NCI-H1417 (cell line): ENCODE measurements at places on chromosomes 5 and 9.
A peak's percentile ranks its signal among the peaks of the same experiment; 100 is the strongest.

- peak; percentile 84 for DNase-seq
These were observed at the start of gene ROR2 for GRCh38 chr9:91949946-91950664. ROR2 (minus strand) TSS chr9:91950228.

- DNase-seq, result no peak
These were observed 23.7 kb upstream of the LOX start for GRCh38 chr5:122101636-122102285.

- no peak for DNase-seq
These were observed 190.9 kb downstream of the RFK start for GRCh38 chr9:76203373-76203772.

- no peak for DNase-seq
These were observed 49.7 kb upstream of the GRAMD2B start for GRCh38 chr5:126373375-126374108.

GRCh38 chr9:6899274-6899673 lies 141.5 kb downstream of the KDM4C start:
- DNase-seq, result no peak

- peak; percentile 59 for DNase-seq
These were observed at the start of gene MGAT1 for GRCh38 chr5:180802325-180803180. MGAT1 (minus strand) TSS chr5:180802806; CDS start chr5:180792971, 9,835 bp downstream.

GRCh38 chr5:134993161-134993560 lies 25.5 kb downstream of the CATSPER3 start:
- DNase-seq, result no peak

DNA sequence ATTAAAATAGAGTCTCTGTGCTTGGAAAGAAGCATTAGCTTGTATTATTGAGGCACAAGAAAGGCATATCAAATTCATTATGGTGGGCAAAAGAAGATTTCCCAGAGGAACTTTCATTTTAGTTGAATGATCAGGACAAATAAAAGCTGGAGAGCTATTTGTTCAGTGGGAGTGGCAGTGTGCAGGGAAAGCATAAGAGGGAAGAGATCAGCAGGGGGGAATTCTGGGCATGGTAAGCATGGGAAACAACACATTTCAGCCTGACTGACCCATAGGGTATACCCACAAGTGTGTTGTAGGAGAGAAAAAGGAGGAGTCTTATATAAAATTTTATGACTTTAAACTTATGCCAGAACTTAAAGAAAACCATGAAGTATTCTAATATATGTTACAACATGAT lies 167.7 kb upstream of the RASA1 start:
- no peak for DNase-seq

DNA sequence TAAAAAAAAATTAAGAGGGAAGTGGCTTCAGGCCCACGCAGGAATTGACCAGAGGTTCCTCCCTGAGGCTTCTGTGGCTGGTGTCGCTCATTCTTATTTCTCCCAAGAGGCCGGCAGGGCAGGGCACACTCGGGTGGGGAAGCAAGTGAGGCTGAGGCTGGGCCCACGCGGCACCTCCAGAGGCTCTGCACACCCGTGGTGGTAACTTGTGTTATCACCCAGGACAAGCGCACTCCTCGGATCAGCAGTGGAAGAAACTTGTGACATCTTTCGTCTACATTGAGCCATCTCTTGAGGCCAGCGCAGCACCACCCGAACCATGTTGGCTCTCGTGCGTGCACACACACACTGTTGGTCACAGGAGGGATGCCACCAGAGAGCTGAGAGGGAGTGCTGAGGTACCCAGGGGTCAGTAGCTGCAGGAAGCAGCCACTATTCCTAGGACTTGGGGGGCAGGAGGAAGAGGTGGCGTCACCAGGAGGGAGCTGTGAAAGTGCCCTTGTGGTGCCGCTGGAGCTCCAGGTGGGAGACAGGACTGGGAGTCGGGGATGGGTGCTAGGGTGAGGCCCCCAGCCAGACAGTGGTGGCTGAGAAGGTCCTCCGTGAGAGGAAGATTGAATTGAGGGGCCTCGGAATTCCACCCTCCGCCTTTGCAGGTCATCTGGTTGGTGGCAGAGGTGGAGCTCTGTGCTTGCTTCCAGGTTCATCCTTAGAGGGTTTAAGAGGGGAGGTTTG lies 6.4 kb downstream of the NDUFS6 start:
- no peak for DNase-seq
